Lung microvascular endothelial cell (primary cell): ENCODE measurements at places on chromosomes 3 and 15. TPM values are rescaled to one million over a fixed set of nuclear protein-coding genes. Genes with fewer than 3 reads are reported as not detected.

The CELSR3 gene
- total RNA-seq, result 0.20 and 0.22 TPM in 2 replicates

The MYRIP gene
- total RNA-seq, result 4.8 and 5.7 TPM in 2 replicates

The ALDH1A2 gene
- 24.6 and 34.5 TPM in 2 replicates for total RNA-seq

The IL1RAP gene
- total RNA-seq, result 1.8 and 2.2 TPM in 2 replicates

The PLSCR2 gene
- total RNA-seq, result not detected in 2 replicates

The NCKIPSD gene
- 4.2 and 5.2 TPM in 2 replicates for total RNA-seq

The CPLX3 gene
- total RNA-seq, result not detected in 2 replicates

The CLRN1 gene
- total RNA-seq, result not detected in 2 replicates

The SERINC4 gene
- not detected in 2 replicates for total RNA-seq

The UBR1 gene
- total RNA-seq, result 31.4 and 46.2 TPM in 2 replicates

The ZDHHC23 gene
- total RNA-seq, result 7.2 and 20.6 TPM in 2 replicates

The MESP2 gene
- not detected in 2 replicates for total RNA-seq

The ANP32A gene
- total RNA-seq, result 37.5 and 46.0 TPM in 2 replicates

The FAM81A gene
- total RNA-seq, result not detected in 2 replicates

The CLDN18 gene
- total RNA-seq, result not detected in 2 replicates

The CSPG5 gene
- under 0.01 and 0.40 TPM in 2 replicates for total RNA-seq

The LRRK1 gene
- 4.4 and 4.8 TPM in 2 replicates for total RNA-seq

The TTLL13 gene
- under 0.01 TPM in 2 replicates for total RNA-seq

The PLSCR5 gene
- total RNA-seq, result not detected in 2 replicates

The SMAD6 gene
- 3.8 and 5.2 TPM in 2 replicates for total RNA-seq

The ANKUB1 gene
- not detected in 2 replicates for total RNA-seq

The ZMYND10 gene
- 0.20 and 0.22 TPM in 2 replicates for total RNA-seq

The ERC2 gene
- total RNA-seq, result 1.5 and 2.2 TPM in 2 replicates

The HTR3E gene
- not detected in 2 replicates for total RNA-seq

The TGM4 gene
- total RNA-seq, result under 0.01 TPM in 1 of 2 replicates, not detected in the other

The SELENOK gene
- total RNA-seq, result 21.6 and 36.9 TPM in 2 replicates

The NKIRAS1 gene
- total RNA-seq, result 5.7 and 7.3 TPM in 2 replicates

The TEX55 gene
- not detected in 2 replicates for total RNA-seq

The SPINK8 gene
- not detected in 2 replicates for total RNA-seq

The PRR20G gene
- not detected in 2 replicates for total RNA-seq

The TRIM42 gene
- not detected in 2 replicates for total RNA-seq

The CEMIP gene
- under 0.01 and 0.22 TPM in 2 replicates for total RNA-seq

The RLBP1 gene
- total RNA-seq, result not detected in 2 replicates

The ZIC1 gene
- total RNA-seq, result not detected in 2 replicates

The SPG11 gene
- 23.5 and 29.8 TPM in 2 replicates for total RNA-seq

The UROC1 gene
- not detected in 2 replicates for total RNA-seq

The HMG20A gene
- total RNA-seq, result 27.0 and 27.5 TPM in 2 replicates

The PSTPIP1 gene
- under 0.01 and 0.40 TPM in 2 replicates for total RNA-seq

The PLA2G4E gene
- not detected in 2 replicates for total RNA-seq

The OIP5 gene
- total RNA-seq, result 1.2 and 4.4 TPM in 2 replicates

The EHD4 gene
- 54.6 and 71.7 TPM in 2 replicates for total RNA-seq

The RETNLB gene
- not detected in 2 replicates for total RNA-seq

The ANKDD1A gene
- total RNA-seq, result 3.0 and 3.7 TPM in 2 replicates

The PPIP5K1 gene
- 6.8 and 7.5 TPM in 2 replicates for total RNA-seq
